ENCODE measurements at places on chromosomes 7 and 10.

DNA sequence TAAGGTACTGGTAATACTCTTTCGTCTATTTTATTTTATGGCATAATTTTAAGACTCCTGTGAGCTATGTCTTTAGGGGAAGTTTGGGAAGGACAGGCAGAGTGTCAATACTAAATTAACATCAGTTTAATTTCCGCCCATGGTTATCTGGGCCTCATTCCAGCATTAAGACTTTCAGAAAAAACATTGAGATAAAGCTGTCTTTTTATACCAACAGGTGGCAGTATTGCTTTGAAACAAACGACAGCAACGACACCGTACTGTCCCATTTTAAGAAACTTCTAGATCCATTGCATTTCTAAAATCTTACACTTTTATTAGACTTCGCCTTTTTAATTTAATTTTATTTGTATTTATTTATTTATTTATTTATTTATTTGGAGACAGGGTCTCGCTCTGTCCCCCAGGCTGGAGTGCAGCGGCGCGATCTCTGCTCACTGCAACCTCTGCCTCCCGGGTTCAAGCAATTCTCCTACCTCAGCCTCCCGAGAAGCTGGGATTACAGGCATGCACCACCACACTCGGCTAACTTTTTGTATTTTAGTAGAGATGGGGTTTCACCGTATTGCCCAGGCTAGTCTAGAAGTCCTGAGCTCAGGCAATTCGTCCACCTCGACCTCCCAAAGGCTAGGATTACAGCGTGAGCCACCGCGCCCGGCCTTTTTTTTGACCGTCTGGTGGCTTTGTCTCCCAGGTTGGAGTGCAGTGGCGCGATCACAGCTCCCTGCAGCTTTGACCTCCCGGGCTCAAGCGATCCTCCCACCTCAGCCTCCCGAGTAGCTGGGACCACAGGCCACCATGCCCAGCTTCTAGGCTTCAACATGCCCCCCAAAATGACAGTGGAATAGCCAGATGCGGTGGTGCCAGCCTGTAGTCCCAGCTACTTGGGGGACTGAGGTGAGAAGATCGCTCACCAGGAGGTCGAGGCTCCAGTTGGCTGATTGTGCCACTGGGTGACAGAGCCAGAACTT is 78.7 kb upstream of the C1GALT1 start:
- DNase-seq = peak; percentile 93

- no peak for DNase-seq
These were observed 33.4 kb upstream of the HGF start for GRCh38 chr7:81803267-81803666.

DNA sequence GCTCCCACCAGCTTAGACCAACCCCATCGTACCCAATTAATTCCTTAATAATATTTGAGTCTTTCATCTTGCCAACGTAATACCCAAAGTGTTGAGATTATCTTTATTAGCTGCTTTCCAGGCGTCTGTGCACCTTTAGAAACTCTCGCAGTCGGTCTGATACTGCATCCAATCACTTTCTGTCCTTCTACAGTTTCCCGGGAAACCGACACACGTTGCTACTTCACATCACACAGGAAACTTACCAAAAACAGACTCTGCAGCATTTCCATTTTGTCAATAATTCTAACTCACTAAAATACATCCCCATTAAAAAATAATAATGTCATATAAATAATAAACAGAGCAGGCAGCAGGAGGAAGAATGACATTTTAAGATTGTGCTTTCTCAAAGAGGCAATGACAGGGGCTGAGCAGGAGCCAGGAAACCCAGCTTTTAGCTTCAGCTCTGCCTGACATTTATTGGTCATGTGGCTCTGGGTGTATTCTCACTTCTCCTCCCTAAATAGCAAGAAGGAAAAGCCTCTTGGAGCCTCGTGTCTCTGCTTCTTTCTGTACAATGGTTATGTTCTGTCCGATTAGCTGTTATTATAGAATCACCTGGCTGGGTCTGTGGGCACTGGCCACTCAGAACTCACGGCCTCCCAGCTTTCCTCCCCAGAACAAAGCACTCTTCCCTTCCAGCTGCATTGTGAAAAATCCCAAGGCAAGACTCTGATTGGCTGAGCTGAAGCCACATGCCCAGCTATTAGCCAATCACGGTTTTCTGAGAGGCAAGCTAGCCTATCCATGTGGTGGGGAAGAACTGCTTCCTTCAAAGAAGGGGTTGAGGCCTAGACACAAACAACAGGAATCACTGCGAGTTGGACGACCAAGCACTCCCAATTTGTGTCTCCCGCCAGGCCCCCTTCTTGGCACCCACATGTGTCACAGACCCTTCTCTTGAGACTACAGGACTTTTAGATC is 424.7 kb upstream of the FOXK1 start:
- no peak for DNase-seq

DNA sequence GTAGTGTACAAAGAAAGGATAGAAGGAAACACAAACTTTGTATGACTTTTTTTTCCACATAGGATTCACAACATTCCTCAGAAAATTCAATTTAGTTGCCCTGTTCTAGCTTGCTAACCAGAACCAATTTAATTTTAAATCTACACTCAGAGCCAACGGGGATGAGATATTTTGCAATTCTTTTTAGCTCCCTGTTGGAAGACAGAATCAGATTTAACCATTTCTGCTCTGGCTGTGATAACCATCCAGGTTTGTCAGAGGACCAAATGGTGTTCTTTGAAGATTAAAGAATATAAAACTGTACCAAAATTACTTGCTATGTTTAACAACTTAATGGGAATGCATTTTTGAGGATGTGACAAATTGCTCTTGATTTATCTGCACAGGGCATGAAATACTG is 319.7 kb downstream of the HPSE2 start:
- DNase-seq = no peak

DNA sequence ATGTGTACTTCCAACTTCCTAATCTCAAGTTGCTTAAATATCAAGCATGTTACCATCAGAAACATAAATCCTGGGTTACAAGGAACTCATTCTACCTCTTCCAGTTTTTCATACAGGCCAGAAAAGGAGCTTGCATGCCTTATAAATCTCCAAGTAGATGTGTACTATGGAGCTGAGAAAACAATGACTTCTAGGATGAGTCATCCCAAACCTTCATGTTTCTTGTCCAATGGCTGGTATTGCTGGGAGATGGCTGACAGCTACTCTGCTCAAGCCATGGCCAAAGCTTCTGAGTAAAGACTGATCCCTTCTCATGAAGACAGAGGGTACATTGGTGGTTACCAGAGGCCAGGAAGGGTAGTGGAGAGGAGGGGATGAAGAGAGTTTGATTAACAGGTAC is 8.6 kb downstream of the RAPGEF5 start:
- no peak for DNase-seq

DNA sequence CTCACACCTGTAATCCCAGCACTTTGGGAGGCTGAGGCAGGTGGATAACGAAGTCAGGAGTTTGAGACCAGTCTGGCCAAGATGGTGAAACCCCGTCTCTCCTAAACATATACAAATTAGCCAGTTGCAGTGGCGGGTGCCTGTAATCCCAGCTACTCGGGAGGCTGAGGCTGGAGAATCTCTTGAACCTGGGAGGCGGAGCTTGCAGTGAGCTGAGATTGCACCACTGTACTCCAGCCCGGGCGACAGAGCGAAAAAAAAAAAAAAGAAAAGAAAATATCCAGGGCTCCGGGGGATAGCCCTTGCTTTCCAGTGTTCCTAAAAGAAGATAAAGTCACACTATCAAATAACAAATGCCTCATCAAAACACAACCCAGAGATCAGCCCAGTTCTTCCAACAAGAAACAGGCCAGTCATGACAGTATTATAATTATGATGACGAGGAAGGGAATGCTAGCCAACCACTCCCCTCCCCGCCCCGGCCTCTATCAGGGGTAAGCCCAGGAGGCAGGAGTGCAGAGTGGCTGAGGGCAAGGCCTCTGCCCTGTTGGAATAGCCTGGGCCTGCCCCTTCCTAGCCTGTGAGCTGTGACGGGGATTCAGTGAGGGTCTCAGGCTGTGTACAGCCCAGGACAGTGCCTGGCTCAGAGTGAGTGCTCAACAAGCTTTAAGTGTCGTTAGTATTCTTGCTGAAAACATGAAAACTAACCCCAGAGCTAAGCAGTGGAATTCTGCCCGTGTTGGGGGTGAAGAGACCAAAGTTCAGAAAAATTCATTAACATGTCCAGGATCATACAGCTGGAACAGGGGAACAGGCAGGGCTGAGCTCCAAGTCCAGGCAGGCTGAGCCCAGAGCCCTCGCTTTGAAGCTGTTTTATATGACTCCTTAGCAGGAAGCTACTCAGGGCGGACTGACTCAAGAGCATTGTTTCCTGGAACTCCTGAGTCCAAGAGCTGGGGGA is 54.3 kb downstream of the FAM241B start:
- no peak for DNase-seq

DNA sequence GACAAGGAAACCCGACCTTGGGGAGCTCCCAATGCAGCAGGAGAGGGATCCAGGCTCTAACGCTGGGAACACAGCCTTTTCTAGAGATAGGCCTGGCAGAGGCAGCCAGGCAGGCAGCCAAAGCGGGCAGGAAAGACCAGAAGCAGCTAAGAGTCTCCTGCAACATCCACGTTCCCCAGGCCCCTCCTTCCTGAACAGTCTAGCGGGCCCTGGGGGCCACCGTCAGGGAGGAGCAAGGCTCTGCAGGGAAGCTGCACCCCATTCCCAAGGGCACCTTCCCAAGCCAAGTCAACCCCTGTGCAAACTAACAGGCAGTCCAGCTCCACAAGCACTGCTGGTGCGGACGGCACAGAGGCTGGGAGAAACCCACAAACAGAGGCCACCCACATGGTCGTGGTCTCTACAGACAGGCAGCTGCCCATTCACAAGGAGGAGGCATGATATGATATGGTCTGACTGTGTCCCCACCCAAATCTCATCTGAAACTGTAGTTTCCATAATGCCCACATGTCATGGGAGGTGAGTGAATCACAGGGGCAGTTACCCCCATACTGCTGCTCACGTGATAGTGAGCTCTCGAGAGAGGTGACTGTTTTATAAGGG is 115.7 kb downstream of the MAD1L1 start:
- peak; percentile 68 for DNase-seq

- no peak for DNase-seq
These were observed 70.6 kb downstream of the REEP3 start for GRCh38 chr10:63591600-63592379.

- peak; percentile 30 for DNase-seq
These were observed 156.1 kb downstream of the MAD1L1 start for GRCh38 chr7:2076649-2077064.

DNA sequence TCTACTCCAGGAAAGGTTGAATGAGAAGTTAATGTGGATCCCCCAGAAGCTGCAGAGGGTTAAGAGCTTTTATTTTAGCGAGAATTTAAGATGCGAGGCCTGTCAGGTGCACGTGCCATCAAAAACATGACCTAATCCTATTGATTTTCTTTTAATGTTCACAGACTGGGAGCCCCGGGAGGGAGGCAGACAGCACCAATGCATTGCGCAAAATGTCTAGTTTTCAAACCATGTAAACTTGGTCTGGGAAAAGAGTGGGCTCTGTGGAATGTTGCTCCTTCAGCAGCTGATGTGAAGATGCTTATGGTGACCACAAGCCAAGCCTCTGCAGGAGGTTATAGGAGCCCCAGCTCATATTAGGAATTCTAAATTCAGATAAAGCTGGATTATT is 172.0 kb upstream of the ITGB1 start:
- DNase-seq = no peak

DNA sequence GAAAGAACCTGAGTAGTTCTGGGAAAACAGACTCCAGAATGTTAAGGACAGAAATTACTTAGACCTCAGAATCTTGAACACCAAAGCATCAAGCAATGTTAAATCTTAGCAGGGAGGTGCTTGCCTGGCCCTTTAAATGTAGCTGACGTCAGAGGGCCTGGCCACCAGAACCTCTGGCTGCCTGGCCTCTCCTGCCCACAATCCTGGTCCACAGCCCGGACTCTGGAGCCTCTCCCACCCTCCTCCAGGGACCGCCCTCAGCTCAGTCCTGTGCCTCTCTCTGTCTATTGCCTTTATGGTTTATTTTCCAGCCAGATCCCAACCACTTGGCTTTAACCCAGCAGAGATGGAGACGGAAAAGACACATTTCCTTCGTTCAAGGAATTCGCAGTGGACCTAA is 42.2 kb upstream of the EGR2 start:
- DNase-seq = no peak

DNA sequence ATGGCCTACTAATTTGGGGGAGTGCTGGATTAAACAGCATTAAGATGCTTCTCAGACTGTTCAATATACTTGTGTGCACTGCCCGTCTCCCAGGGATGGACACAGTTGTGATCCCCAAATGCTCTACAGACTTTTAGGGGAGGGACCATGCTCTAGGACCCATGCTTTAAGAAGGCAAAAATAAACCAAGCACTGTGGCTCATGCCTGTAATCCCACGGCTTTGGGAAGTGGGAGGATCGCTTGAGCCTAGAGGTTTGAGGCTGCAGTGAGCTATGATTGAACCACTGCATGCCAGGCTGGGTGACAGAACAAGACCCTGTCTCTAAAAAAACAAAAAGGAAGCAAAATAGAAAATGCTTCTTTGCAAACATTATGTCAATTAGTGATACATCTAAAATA is 102.6 kb downstream of the VOPP1 start:
- no peak for DNase-seq

GRCh38 chr7:152411389-152411788 is 24.4 kb downstream of the KMT2C start:
- DNase-seq = no peak

DNA sequence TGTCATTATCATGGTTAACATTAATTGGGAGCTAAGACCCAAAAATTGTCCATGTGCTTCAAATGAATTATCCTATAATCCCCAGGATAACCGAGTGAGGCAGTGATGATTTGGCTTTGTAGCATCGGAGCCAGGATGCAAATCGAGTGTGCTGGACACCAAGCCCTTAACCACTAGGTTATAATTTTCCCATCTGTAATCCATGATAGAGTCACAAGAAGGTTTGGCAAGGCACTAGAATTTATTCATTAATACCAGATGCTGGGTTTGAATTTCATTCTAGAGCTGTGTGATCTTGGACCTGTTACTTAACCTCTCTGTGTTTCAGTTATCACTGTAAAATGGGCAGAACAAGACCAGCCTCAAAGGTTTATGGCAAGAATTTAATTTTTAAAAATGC is 21.0 kb upstream of the ITGB1 start:
- no peak for DNase-seq

GRCh38 chr7:80485721-80486120 is 26.1 kb downstream of the GNAT3 start:
- no peak for DNase-seq

DNA sequence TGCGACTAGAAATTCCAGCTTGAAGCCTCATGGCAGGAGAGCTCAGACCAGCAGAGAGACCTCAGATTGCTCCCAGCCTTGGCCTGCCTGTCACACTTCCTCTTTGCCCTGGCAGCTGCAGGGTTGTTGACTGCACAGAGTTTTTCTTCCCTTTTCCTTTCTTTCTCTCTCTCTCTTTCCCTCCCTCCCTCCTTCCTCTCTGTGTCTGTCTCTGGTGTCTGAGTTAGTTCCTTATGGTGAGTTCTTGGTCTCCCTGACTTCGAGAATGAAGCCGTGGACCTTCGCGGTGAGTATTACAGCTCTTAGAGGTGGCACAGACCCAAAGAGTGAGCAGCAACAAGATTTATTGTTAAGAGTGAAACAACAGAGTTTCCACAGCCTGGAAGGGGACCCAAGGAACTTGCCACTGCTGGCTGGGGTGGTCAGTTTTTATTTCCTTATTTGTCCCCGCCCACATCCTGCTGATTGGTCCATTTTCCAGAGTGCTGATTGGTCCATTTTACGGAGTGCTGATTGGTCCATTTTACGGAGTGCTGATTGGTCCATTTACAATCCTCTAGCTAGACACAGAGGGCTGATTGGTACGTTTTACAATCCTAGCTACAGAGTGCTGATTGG is 266.3 kb downstream of the RPS24 start:
- DNase-seq = peak; percentile 36

- peak; percentile 54 for DNase-seq
These were observed 36.7 kb downstream of the CSGALNACT2 start for GRCh38 chr10:43174969-43175368.

- DNase-seq = no peak
These were observed 515.6 kb downstream of the INHBA start for GRCh38 chr7:41187322-41187721.
